ENCODE measurements at places on chromosomes 16 and 17. TPM values are rescaled to one million over a fixed set of nuclear protein-coding genes. Genes with fewer than 3 reads are reported as not detected.
A peak's percentile ranks its signal among the peaks of the same experiment; 100 is the strongest.

CWC25 gene
- total RNA-seq: 13.9 TPM

GRCh38 chr17:52178012-52178411, 19.5 kb upstream of the CA10 start:
- no peak overlapping the region for H3K4me3 ChIP-seq
- 0 out of 2 replicates have a peak, but pooled peaks cover 15% of the 10 kb centered on the region for H3K27me3 ChIP-seq
- no peaks in the 10 kb centered on the region for H3K4me1 ChIP-seq
- H3K27ac ChIP-seq: no peak overlapping the region
- no peak for DNase-seq
- H3K36me3 ChIP-seq: no peaks in the 10 kb centered on the region

DNA sequence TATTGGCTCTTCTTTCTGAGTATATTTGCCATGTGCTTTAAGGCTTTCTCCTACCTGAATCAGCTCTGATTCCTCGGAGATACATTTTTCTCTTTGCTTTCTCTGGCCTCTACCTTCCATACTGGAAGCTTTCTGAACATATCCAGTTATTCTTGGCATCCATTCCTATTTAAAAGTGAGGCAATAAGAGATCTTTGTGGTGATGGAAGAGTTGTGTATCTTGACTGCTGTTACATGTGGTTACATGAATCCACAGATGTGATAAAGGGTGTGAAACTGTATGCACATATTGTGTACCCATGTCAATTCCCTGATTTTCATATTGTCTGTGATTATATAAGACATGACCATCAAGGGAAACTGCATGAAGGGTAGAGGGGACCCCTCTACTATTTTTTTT, 24.4 kb downstream of the UBE2O start:
- H3K36me3 ChIP-seq: no peaks in the 10 kb centered on the region
- H3K27me3 ChIP-seq: no peaks in the 10 kb centered on the region
- no peaks in the 10 kb centered on the region for H3K4me1 ChIP-seq

DNA sequence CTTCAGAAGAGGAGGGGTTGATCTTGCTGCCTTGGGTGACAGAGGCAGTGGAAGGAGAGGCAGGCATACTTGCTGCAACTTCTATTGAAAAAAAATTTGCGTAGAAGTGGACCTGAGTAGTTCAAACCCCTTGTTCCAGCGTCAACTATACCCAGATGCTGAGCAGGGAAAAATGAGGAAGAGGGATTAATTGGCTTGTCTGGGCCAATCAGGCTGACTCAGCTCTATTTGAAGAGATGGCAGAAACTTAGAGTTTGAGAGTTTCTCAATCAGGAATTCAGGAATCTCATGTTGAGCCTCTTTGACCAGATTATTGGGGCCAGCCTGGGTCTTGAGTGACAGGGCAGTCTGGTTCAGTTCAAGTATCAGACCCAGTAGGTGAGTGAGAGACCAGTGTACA, 17.6 kb downstream of the CASC3 start:
- no peaks in the 10 kb centered on the region for H3K27me3 ChIP-seq
- H3K4me1 ChIP-seq: no peaks in the 10 kb centered on the region
- H3K4me3 ChIP-seq: no peak overlapping the region
- no peak overlapping the region for H3K27ac ChIP-seq
- H3K36me3 ChIP-seq: peaks cover 13% of the 10 kb centered on the region
- no peak for DNase-seq

COG8 gene
- 41.9 TPM for total RNA-seq

KRTAP4-3 gene
- total RNA-seq: not detected

KRTAP2-1 gene
- total RNA-seq: not detected

GRCh38 chr16:86992587-86992986, 324.6 kb downstream of the C16orf95 start:
- H3K4me1 ChIP-seq: no peaks in the 10 kb centered on the region
- H3K27ac ChIP-seq: no peak overlapping the region
- H3K27me3 ChIP-seq: peaks cover 99% of the 10 kb centered on the region

DNA sequence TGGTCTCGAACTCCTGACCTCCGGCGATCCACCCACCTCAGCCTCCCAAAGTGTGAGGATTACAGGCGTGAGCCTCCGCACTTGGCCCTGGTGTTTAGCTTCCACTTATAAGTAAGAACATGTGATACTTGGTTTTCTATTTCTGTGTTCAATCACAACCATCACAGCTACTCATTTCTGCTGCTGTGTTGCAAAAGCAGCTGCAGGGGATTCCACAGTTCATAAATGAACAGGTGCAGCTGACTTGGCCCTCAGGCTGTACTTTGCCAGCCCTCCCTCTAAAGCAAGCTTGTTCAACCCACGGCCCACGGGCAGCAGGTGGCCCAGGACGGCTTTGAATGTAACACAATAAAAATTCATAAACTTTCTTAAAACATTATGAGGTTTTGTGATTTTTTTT, 79.2 kb downstream of the SLC39A11 start:
- no peaks in the 10 kb centered on the region for H3K27me3 ChIP-seq
- no peak overlapping the region for H3K4me3 ChIP-seq
- H3K36me3 ChIP-seq: no peaks in the 10 kb centered on the region
- H3K4me1 ChIP-seq: 0 out of 2 replicates have a peak, but pooled peaks cover 6% of the 10 kb centered on the region

GRCh38 chr17:80395402-80396151, 19.4 kb upstream of the ENDOV start:
- H3K27me3 ChIP-seq: no peaks in the 10 kb centered on the region
- H3K27ac ChIP-seq: no peak overlapping the region
- H3K4me1 ChIP-seq: no peaks in the 10 kb centered on the region
- no peak overlapping the region for H3K4me3 ChIP-seq
- no peak for DNase-seq
- H3K36me3 ChIP-seq: no peaks in the 10 kb centered on the region

DNA sequence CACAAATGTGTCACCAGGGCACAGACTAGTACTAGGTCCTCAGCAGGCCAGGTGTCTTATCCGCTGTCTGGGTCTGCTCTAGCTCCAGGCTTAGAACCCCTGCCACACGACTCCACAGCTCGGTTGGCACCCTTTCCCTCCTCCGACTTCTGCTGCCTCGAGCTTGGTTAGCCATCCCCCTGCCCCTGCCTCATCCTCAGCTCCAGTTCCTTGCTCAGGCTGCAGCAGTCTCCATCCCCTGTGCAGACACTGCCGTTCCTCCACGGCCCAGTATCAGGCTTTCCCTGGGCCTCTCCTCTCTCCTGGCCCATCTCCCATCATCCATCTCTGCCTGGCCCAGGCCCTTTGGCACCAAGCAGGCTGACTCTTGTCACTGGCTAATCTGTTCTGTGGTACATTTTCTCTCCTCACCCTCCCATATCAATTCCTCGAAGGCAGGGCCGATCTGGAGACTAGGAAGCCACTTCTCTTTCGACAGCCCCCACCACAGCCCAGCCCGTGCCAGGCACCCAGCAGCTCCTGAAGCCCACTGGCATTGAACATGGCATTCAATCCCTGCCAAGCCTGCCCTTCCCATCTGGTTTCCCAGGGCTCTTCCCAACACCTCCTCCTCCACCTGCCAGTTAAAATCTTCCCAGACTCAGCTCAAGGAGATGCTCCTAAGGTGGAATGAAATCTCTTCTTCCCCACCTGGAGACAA, 1.4 kb upstream of the GRN start:
- peaks cover 27% of the 10 kb centered on the region for H3K4me1 ChIP-seq
- H3K4me3 ChIP-seq: no peak overlapping the region
- H3K36me3 ChIP-seq: no peaks in the 10 kb centered on the region
- H3K27ac ChIP-seq: no peak overlapping the region
- no peaks in the 10 kb centered on the region for H3K27me3 ChIP-seq
- DNase-seq: no peak

DNA sequence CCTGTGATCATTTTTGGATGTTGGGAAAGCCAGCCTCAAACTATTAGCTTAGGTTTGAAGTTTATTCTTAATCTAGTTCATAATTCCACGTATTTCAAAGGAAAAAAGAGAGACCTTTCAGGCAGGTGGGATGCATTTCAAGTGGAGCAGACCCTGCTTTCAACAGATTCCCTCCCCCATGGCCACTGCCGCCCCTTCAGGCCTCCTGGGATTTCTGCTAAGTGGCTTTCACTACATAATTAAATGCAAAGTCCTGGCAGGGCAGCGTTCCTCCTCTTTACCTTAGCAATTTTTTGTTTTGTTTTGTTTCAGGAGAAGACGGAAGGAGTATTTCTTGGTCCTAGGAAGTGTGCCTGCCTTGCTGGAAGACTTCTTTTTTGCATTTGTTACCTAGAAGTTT, 36.6 kb downstream of the MAF start:
- no peak overlapping the region for H3K27ac ChIP-seq
- DNase-seq: no peak
- H3K36me3 ChIP-seq: no peaks in the 10 kb centered on the region

HSPB9 gene
- total RNA-seq: not detected

GRCh38 chr16:20515688-20516090, 60.5 kb downstream of the ACSM2B start:
- H3K4me3 ChIP-seq: no peak overlapping the region
- H3K36me3 ChIP-seq: no peaks in the 10 kb centered on the region
- no peak for DNase-seq
- no peaks in the 10 kb centered on the region for H3K4me1 ChIP-seq
- no peaks in the 10 kb centered on the region for H3K27me3 ChIP-seq

- peak overlapping the region; percentile 31 for H3K27ac ChIP-seq
- DNase-seq: peak; percentile 19
- peaks cover 32% of the 10 kb centered on the region for H3K36me3 ChIP-seq
- no peaks in the 10 kb centered on the region for H3K27me3 ChIP-seq
These were observed 1.1 kb downstream of the PHF12 start for GRCh38 chr17:28950017-28950751.
